Stimulated activated CD4-positive, alpha-beta T cell treated with anti-CD3 and anti-CD28 coated beads, TNF-alpha, amount 100 ng/mL, for 4 hours (primary cell): ENCODE measurements at places on chromosomes 2 and 18.

- DNase-seq, result no peak
Measured at GRCh38 chr2:127358044-127358443, 29.7 kb downstream of the MAP3K2 start.

DNA sequence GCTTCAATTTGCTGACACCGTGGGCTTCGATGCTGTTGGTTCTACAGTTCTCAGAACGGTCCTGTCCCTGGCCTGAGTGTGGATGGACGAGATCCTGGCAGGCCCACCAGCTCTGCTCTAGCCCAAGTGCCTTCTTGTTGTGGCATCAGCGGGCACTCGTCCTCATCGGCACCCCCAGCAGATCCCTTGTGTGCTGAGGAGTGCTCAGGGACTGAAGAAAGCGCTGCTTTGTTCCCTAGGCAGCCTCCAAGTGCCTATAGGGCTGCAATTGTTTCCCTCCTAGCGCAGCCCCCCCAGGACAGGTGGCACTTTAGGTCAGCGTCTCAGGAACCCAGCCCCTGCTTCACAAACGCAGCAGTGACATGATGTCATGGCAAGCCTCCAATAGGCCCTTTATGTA, 217.7 kb downstream of the AGAP1 start:
- no peak for DNase-seq

GRCh38 chr2:184268900-184269477, 329.3 kb upstream of the ZNF804A start:
- no peak for DNase-seq

- no peak for DNase-seq
Measured at GRCh38 chr2:216317831-216318520, 54.3 kb downstream of the MARCHF4 start.
